ENCODE measurements at places on chromosomes 5 and 9.

- no peak for DNase-seq
Measured at GRCh38 chr9:128271112-128271511, 4.7 kb downstream of the GOLGA2 start.

DNA sequence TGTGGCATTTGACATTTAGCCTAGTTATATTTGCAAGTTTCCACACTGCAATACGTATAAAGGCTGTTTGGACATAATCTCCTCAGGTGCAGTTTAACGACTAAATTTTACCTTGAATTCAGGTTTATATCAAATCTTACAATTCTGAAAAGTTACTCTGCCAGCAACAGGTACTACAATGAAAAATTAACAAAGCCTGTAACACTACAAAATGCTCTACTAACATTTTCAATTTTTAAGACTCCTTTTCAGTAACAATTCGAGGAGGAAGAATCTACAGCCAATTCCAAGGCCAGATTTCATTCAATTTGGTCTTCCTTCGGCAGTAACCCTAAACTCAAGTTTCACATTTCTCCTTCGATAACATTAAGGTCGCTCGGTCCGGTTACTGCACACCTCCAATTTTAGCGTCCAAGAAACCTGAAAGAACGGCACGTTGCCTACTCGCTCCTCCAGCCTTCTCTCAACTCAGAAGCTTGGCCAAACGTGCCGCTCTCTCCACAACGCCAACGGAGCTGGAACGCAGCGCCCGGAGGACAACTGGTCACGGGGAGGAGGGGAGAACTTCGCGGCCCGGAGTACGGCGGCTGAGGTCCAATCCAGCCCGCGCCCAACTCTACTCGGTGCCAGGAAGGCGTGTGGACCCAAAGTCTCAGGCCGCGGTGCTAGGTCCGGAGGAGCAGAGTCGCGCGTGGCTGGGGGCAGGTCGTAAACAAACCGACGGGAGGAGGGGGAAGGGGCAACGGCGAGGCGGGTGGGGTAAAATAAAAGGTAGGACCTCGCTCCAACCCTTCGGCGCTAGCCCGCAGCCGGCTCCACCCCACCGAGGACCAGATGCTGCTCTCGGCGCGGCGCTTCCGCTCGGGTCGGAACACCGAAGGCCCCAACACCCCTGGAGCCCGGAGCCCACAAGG lies 681 bp downstream of the FNIP1 start:
- DNase-seq = no peak

DNA sequence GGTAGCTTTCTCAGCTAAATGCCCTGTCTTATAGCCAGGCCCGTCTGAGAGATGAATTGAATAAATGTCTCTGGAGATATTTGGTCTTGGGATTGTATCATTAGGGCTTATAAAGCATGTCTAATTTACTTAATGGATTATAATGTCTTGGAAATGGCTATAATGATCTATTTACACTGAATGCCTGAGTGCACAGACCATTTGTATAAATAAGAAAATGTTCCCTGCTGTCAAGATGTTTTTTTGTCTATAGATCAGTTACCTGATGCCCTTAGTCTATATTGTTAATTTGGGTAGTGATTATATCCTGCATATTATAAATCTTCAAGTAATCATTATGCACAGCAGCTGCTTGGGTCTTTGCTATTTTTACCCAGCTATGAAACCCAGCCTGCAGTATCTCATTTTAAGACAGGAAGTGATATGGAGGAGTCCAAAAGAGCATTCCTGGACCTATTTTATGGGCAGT lies 112.9 kb upstream of the ACTBL2 start:
- DNase-seq = no peak

GRCh38 chr5:131185523-131186104 lies 14.9 kb downstream of the LYRM7 start:
- DNase-seq = no peak

GRCh38 chr9:91678807-91679580 lies 255.4 kb upstream of the NFIL3 start:
- no peak for DNase-seq

GRCh38 chr5:91136271-91136670 lies 246.8 kb downstream of the ARRDC3 start:
- DNase-seq = no peak

GRCh38 chr5:34899066-34899465 lies 16.2 kb downstream of the RAD1 start:
- no peak for DNase-seq

DNA sequence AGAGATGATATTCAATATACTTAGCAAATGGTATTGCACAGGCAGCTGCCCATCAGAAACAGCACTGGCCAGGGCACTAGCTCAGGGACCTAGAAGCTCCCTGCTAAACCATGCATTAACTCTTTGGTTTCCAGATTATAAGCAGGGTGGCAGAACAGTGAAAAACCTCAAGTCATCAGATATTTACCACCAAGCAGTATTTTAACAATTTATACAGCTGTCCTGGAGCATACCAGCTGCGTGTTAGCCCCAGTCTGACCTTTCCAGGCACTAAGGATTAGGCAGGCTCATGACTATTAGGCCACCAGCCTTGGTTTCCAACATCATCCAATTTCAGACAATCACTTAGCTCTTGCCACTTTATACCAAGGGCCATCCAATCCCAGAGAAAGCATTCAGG lies 326.5 kb downstream of the CAAP1 start:
- no peak for DNase-seq

GRCh38 chr9:93636172-93636661 lies 59.8 kb downstream of the PHF2 start:
- DNase-seq = no peak

DNA sequence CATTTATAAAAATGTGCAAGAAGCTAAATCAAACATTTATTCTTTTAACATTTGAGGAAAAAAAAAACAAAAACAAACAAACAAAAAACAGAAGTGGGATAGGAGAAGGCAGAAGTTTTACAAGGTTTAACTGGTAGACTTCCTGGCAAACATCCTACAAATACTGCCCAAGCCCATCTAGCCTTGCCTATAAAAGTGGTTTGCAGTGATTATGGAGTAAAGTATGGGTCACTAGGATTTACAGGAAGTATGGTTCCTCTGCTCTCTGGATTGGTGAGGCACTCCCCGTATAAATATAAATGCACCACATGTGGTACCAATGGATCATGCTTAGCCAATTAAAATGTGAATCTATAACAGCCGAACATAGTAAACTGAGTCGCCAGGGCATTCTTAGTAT lies 291.9 kb downstream of the EDIL3 start:
- DNase-seq = no peak

- DNase-seq = no peak
Measured at GRCh38 chr9:73806876-73807275, 655.2 kb downstream of the ANXA1 start.

- DNase-seq = no peak
Measured at GRCh38 chr5:102664616-102665335, 90.3 kb upstream of the PAM start.

- DNase-seq = no peak
Measured at GRCh38 chr9:122382901-122383850, 12.4 kb downstream of the PTGS1 start.

GRCh38 chr5:110161162-110161561 lies 471.4 kb downstream of the MAN2A1 start:
- DNase-seq = no peak

- no peak for DNase-seq
Measured at GRCh38 chr9:129517006-129517405, 103.9 kb downstream of the C9orf50 start.

GRCh38 chr5:158977642-158978041 lies 122.1 kb downstream of the EBF1 start:
- no peak for DNase-seq

GRCh38 chr5:126707080-126707479 lies 69.9 kb upstream of the LMNB1 start:
- DNase-seq = no peak

DNA sequence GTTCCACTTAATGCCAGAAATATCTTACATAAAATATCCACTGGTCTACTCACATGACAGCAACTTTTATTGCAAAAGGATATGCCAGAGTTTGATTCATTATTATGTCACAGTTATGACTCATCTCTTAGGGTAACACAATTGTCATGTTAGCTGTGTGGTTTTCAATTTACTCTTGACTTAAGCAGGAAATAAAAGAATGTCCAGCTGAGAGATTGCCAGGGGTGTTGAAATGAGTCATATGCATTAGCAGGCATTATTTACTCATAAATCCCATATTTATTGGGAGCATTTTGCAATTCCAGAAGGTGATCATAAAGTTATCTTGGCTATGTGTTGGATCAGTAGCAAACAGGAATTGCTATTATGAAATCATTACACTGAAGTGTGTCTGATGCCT lies 1164.6 kb upstream of the CDH18 start:
- DNase-seq = no peak

DNA sequence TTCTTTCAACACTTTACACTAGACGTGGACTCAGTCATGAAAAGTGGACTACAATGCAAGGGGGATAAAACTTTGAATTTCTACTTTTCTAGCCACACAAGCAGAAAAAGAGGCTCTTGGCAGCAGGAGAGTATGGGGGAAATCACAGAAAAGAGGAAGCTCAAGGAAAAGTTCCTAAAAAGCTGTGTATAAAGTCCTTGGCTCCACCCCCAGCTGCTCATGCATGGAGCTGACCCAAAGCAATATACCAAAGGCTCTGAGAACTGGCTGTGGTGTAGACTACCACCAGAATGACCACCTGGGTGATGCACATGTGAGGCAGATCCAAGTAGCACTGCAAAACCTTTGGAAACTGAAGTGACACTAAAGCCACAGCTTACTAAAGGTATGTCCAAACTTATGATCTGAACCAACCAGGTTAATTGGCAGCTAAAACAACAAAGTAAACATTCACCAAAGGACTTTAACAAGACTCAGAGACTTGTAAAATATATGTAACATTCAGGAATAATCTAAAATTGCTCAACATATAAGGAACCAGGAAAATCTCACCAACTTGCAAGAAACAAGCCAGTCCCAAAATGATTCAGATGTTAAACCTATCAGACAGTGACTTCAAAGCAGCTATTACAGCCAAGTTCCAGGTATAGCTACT lies 55.5 kb upstream of the RASGRF2 start:
- no peak for DNase-seq

DNA sequence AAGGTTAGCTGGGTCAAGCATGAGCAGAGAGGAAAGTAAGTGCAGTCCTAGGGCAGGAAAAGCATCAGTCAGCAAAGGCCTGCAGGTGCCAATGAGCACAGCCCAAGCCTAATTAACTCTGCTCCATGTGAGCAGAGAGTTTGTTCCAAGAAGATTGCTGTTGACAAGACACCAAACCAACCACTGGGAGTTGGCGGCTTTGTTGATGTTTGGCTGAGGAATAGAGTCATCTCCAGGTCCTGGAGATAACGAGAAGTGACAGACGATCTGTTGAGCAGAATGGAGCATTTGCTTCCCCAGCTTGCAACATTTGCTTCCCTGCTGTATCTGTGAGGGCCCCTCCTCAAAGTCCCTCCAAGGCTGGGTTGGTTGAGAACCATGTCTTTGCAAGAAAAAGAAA lies 68.2 kb downstream of the FAM114A2 start:
- no peak for DNase-seq
